LoVo (cell line): ENCODE measurements at places on chromosomes 5 and 9.

- no peak for DNase-seq
Observed at GRCh38 chr9:34505370-34506120, 17.2 kb downstream of the ENHO start.

DNA sequence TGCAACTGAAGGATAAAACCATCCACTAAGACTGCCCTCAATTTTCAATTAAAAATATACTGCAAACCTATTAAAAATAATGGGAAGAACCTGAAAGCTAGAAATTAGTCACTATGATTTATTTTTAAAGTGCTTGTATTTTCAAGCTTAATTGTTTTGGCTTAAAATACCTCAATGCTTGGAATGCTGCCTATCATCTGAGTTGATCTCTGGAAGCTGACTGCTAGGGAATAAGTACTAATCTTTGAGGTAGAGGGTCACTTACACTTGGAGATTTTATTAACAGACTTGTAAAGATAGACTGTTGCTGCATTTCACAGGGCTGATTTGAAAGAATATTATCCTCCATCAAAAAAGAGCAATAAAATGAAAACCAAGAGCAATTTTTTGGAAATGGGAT is 6.2 kb downstream of the PCSK1 start:
- DNase-seq = no peak

- DNase-seq = no peak
Observed at GRCh38 chr5:140223567-140223966, 48.6 kb downstream of the CYSTM1 start.

DNA sequence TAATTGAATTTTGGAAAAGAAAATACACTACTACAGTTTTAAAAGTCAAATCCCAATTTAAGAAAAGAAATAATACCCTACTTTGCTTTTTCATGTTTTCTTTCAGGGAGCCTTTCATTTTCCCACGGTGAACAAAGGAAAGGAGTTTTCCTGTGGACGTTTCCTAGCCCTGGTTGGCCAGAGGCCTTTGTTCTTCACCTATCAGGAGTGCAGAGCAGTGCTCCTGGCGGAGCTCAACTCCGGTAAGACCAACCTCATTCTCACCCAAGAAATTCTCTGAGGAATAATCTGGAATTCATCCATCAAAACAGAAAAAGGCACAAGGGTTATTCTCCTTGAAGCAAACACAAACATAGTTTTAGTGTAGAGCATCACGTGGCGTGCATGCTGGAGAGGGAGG is 248.9 kb downstream of the ADGRV1 start:
- DNase-seq = no peak

GRCh38 chr5:131323378-131323777 is 59.5 kb downstream of the CDC42SE2 start:
- no peak for DNase-seq

GRCh38 chr9:117121316-117121715 is 293.5 kb downstream of the ASTN2 start:
- no peak for DNase-seq

GRCh38 chr9:134215420-134215698 is 51.0 kb upstream of the RNU6ATAC start:
- no peak for DNase-seq

- no peak for DNase-seq
Observed at GRCh38 chr5:68292316-68292715, 76.8 kb downstream of the PIK3R1 start.

- DNase-seq = no peak
Observed at GRCh38 chr5:90168399-90168798, 241.2 kb downstream of the CETN3 start.

- DNase-seq = no peak
Observed at GRCh38 chr5:139658928-139659667, 10.9 kb downstream of the CXXC5 start.
